ENCODE measurements at places on chromosomes 1 and 21.

DNA sequence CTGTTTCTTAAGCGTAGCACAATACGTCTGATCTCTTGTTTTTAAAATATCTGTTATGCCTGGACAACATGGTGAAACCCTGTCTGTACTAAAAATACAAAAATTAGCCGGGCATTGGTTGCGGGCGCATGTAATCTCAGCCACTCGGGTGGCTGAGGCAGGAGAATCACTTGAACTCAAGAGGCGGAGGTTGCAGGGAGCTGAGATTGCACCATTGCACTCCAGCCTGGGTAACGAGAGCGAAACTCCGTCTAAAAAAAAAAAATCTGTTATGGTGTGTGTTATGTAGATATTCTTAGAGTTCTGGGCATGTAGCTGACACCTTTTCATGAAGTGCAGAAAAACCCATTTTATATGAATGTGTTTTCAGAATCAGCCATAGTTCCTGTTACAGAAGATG lies 38.2 kb downstream of the RABGAP1L start:
- DNase-seq, result no peak

DNA sequence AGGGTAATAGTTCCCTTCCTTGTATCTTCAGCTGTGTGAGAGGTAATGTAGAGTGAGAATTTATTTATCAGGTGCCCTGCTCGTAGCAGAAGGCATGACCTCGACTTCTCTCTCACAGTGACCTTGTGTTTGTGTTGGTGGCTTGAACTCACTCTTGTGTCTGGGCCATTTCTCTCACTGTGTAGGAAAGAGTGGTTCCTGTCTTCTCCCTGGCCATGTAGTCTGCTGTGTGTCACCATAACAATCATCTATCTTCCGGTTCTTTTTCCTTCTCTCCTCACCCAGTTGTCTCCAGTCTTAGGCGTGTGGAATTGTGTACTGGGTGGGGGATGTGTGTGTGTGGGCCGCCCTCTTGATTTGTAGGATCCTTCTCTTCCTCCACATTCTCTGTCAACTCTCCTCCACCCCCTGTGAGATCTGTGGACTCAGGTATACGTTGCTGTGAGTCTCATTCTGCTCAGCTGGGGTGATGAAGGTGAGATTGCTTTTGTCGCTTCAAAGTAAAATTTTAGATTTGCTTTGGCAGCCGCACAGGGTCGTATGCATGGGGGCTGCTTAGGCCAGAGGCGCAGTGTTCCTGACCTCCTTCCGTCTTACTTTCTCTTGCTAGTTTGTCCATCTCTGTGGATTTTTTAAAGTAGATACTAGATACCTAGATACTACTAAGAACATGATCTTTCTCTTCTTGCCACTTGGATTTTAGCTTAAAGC lies 31.6 kb downstream of the MAPKAPK2 start:
- no peak for DNase-seq

DNA sequence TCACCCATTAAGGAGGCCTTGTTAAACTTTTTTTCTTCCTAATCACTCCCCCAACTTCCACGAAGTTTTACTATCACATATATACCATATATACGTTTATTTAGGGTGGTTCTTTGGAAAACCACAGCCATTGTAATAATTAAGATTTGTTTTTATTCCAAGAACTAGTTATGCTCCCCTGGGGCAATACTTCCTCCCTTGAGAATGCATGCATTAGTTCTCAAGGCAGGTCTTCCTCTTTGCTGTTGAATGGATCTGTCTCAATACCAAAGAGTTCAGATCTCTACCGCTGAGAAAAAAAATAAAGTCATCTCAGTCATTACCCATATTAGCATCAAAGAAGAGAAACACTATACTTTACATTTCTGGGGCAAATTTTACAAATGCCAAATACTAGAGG lies 567.7 kb upstream of the RGS18 start:
- no peak for DNase-seq

- peak; percentile 93 for DNase-seq
These were observed 123.7 kb upstream of the EDN2 start for GRCh38 chr1:41608211-41608610.

- no peak for DNase-seq
These were observed 23.1 kb downstream of the CASZ1 start for GRCh38 chr1:10773376-10773775.

GRCh38 chr1:109847251-109847650 lies 63.4 kb upstream of the CSF1 start:
- DNase-seq, result no peak

GRCh38 chr1:177998696-177999631 lies 29.1 kb upstream of the SEC16B start:
- DNase-seq, result no peak

GRCh38 chr1:47764461-47765046 lies 232.6 kb downstream of the TRABD2B start:
- no peak for DNase-seq

GRCh38 chr1:98035602-98036002 lies 114.8 kb upstream of the DPYD start:
- no peak for DNase-seq

DNA sequence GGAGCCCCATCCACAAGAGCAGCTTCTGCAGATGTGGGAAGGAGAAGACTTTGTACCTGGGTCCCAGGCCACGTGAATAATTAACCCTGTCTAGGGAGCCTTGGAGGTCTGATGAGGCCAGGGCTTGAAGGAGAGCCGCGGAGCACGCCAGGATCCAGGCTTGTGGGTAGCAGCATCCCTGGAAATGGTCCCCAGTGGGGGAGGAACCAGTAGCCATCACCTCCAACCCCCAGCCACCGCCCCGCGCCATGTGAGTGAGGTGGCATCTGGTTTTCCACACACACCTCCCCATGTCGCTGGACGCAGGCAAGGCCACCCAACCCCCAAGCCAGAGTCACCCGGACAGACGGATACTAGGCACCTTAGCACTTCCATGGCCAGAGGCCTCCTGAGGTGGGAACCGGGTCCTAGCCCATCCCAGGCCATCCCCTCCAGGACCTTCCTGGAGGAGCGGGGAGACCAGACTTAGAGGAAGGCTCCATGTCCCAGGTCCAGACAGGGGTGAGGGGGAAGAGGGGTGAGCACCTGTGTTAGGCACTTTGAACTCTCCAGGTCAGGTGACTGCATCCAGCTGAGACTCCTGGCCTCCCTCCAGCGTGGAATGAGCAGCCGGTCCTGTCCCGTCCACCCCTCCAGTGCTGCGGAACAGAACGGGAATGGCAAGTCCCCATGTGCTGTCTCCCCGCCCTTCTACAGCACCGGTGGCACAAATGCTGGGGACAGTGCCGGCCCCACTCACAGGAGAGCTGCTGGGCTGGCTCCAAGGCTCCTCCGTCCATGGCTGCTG lies 53.2 kb downstream of the RIPK4 start:
- DNase-seq, result no peak

DNA sequence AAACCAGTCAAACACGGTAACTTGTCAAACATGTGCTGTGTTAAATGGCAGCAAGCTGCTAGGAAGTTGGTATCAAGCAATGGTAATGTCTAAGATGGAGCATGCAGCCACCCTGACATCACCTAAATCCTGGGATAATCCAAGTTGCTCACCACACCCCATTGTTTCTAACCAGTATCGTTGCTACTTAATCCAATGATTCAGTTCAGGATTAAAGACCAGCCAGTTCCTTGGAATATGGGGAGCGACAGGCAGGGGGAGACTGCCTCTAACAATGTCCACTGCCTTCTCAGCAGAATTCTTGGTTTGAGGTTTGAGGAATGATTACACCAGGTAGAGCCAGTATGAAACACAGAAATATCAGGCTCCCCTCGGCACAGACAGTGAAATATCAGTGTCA lies 122.1 kb upstream of the IFFO2 start:
- no peak for DNase-seq

DNA sequence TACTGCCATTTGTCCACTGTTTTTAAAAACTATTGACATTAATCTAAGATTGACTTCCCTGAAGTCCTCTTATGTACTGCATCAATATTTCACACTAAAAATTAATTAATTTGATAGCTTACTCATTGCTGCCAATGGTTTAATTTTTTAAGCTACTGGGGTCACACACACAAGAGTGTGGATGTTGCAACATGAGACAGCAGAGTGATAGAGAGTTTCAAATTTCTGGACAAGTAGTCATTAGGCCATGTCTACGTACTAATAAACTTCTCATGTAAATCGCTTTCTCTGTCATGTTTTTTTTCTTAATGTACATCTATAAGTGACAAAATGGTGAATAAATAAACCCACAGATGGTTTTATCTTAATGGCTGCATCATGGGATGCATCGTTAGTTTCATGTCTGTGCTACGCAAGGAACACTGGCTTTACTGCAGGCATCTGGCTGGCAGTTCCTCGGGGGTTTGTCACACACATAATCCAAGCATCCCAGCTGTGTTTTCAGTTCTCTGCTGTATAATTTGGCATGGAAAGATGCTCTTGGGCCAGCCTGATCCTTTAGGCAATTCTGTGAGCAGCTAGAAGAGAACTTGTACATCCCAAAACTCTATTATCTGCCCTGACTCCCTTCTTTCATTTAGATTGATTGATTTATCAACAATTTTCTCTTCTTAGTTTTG lies 16.4 kb upstream of the CHODL start:
- DNase-seq, result no peak

GRCh38 chr1:5907966-5908365 lies 84.3 kb downstream of the NPHP4 start:
- DNase-seq, result no peak

- DNase-seq, result no peak
These were observed 56.4 kb downstream of the ADAMTS1 start for GRCh38 chr21:26788790-26789189.

DNA sequence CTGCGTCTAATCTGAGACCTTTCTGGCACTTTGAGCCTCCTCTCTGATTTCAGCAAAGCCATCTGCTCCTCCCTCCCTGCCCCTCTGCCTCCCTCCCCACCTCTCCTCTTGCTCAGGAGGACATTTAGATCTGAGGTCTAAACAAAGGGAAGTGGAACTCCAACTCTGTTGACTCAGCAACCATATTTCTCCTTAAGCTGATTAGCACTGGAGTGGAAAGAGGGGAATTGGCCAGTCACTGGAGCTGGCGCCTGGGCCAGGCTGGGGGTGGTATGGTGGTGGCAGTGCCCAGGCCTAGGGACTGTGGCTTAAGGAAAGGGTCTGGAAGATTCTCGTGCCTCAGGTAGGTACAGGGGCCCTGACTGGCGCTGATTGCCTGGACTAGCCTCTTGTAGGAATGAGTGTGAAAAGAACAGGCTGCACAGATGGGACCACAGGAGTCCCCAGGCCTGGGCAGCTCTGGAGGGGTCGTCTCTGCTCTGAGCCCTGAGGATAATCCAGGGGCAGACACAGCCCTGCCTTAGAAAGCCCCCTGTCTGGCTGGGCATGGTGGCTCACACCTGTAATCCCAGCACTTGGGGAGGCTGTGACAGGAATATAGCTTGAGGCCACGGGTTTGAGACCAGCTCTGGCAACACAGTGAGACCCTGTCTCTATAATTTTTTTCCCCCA lies 11.9 kb downstream of the SH2D2A start:
- DNase-seq, result no peak

GRCh38 chr1:42086146-42086545 lies 67.1 kb upstream of the GUCA2B start:
- no peak for DNase-seq

DNA sequence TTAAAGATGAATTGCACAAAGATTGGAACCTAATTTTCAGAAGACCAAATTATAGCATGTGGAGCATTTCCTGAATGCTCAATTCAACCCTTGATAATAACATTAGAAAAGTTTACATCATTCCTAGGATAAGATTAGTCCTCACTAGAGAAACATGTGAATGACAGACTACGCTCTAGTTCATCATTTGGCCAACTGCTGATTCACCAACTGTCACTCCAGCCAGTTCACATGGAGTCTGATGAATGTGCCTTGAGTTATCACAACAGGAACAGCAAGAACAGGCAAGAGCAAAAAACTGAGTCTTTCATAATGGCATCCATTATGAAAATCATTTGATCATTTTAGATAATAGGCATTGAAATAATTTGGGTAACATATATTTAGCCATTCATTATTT lies 415.9 kb downstream of the PTPRC start:
- no peak for DNase-seq

GRCh38 chr1:180953291-180954004 lies 40.8 kb downstream of the KIAA1614 start:
- no peak for DNase-seq

- peak; percentile 78 for DNase-seq
These were observed 9.9 kb downstream of the SNRPE start for GRCh38 chr1:203871114-203871880.

- no peak for DNase-seq
These were observed 210.7 kb upstream of the PTBP2 start for GRCh38 chr1:96510911-96511310.

DNA sequence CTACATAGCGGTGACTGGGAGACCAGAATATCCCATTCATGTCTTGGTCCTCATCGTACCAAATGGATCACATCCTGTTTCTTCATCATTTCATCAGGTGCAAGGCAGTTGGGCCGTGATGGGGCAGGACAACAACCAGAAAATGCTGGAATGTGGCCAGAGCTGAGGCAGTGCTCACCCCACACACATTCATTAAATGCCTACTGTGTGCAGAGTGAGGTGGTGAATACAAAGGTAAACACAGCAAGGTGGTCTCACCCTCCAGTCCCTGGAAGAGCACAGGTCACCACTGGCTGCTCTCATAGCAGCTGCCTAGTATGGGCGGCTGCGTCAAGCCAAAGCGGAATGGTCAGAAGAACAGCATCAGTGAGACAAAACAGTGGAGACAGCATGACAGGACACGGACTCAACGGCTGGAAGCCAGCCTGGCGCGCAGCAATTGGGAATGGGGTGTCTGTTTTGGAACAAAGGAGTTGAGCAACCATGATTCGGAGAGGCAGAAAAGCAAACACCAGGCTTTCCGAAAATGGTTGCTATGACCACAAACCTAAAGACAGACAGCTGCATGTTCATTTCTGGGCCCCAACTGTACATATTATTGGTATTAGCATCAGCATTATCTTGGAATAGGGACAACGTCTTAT lies 5.6 kb upstream of the ADAMTSL4 start:
- DNase-seq, result no peak

GRCh38 chr1:218785928-218786327 lies 387.8 kb upstream of the LYPLAL1 start:
- peak; percentile 79 for DNase-seq

DNA sequence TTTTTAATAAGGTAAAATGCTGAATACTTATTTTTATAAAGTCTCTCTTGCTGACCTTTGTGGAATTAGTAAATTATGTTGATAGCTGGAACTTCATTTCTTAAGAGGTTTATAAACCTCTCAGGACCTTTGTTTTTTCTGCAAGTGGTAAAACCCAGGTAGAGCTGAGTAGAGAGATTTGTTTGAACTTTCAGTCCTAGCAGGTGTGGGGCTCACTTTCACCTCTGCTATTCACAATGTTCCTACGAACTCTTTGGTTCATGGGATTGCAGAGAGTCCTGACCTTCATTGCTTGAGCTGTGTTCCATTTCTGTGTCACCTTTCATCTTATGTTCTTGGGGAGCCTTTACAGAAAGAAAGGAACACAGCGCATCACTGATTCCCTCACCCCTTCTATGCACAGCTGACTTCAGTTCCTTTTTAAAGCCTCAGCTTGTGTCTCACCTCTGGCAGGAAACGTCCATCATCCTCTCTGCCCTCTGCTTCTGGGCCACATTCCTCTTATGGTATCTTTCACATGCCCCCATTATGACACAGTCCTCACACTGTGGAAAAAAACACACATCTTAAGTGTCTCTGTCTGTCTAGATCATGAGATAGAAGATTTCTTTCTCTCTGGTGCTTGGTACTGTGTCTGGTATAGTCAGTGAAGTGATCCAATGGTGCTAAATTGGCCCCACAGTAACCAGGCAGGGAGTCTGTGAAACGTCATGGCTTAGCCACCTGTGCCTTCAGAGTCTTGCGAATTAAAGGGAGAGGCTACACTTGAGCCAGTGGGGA lies 262.5 kb upstream of the B3GALT2 start:
- no peak for DNase-seq

Measured in fibroblast of skin of scalp (primary cell).